GM19239 (cell line): ENCODE measurements at places on chromosomes 16 and 17.

GRCh38 chr17:9843152-9844010 lies 17.7 kb downstream of the GLP2R start:
- no peak for DNase-seq

- no peak for DNase-seq
These were observed 18.3 kb downstream of the CDC42EP4 start for GRCh38 chr17:73293480-73293911.

GRCh38 chr17:285751-286422 lies 66.7 kb downstream of the RPH3AL start:
- no peak for DNase-seq

DNA sequence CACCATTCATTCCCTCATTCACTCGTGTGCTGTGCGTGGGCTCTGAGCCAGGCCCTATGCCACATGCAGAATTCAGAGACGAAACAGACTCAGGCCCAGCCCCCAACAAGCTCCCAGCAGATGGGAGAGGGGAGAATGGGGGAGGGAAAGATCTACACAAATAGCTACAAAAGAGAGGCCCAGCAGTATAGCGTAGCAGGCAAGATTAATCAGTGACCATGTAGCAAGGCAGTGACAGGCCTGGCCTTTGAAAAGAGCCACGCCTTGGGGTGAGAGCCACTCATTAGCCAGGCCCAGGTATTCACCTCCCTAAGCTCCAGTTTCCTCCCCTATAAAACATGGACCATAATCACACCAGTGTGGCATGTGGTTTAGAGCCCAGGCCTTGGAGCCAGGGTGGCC lies 16.4 kb upstream of the KRT19 start:
- DNase-seq = no peak

DNA sequence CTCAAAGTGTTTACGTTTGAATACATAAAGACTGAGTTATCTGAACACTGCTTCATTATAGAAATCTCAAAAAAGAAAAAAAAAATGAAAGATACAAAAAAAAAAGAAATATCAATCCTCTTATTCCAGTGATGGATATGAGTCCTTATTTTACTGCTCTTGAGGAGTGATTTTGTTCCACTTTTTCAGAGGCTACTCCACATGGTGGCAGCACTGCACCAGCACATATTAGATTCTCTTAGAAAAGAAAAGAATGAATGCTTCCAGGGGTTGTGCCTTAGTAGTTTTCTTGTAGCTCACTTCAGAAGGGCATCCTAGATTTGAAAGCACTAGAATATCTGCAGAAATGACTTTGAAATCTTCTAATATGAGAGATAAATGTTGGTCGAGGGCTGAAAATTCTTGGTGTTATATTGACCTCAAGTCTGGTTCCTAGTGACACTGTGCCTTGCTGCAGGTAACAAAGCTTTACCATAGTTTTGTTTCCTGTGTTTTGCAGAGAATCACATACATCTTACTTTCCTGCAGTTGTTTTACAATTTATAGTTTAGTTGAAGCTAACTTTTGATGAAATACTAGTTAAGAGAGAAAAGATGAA lies 25.9 kb downstream of the AP2B1 start:
- no peak for DNase-seq

GRCh38 chr17:82108038-82108437 lies 10.0 kb upstream of the FASN start:
- DNase-seq = no peak
